Left kidney (tissue), 8 donors: ENCODE measurements at places on chromosomes 3 and 15. TPM values are rescaled to one million over a fixed set of nuclear protein-coding genes. Genes with fewer than 3 reads are reported as not detected.

The TMPRSS7 gene
- not detected for polyA plus RNA-seq

The MKRN2OS gene
- polyA plus RNA-seq: 2.6 TPM

The DHX36 gene
- 98.7 TPM for polyA plus RNA-seq

The FRMD5 gene
- polyA plus RNA-seq: 1.8 TPM

The PAQR5 gene
- polyA plus RNA-seq: 35.1 TPM

The TMEM207 gene
- 18.1 TPM for polyA plus RNA-seq

The ZNF280D gene
- 61.2 TPM for polyA plus RNA-seq

The LSAMP gene
- 14.2 TPM for polyA plus RNA-seq
